CD4-positive, alpha-beta T cell treated with Interleukin-17A for 4 hours (primary cell): ENCODE measurements at places on chromosomes 6 and 20.

- DNase-seq = no peak
These were observed 6.7 kb upstream of the MMP9 start for GRCh38 chr20:46002008-46002407.

- DNase-seq = no peak
These were observed 14.3 kb downstream of the ID4 start for GRCh38 chr6:19851241-19852089.

DNA sequence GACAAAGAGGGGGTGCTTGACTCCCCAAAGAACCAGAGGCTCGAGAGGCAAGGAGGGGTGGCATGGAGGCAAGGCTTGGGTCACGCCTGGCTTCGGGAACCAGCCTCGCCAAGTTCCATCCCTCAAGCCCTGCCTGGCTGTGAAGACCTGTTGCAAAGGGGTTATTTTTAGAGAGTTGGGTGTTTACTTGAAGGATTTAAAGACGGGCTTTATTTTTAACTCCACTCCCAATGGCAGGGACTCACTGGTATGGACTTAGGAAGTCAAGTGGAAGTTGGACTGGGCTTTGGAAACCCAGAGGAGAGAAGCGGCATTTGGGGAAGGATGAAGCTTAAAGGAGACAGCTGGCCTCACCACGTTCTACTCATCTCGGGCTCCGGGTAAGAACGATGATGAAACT, 43.1 kb downstream of the JPH2 start:
- DNase-seq = no peak

GRCh38 chr20:23503649-23504048, 12.7 kb downstream of the CST8 start:
- no peak for DNase-seq

DNA sequence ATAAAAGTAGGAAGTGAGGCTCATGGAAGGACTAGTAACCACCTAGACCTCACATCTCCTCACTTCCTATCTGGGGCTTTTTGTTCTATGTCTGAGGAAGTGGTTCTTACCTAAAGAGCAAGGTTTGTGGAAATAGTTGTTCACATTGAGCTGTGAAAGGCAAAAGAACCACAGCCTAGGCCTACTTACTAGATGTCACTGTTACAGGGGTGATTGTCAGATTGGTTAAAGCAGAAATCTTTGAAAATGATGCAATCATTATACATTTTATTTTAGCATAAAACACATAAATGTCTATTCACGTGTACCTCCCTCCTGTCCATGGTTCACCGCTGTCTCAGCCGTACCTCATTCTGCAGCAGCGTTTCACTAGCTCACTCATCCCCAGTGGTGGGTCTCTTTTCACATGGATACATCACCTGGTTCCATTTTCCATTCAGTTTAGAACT, 268.8 kb downstream of the TMEM242 start:
- peak; percentile 23 for DNase-seq
